ENCODE measurements at places on chromosomes 4 and X. TPM values are rescaled to one million over a fixed set of nuclear protein-coding genes. Genes with fewer than 3 reads are reported as not detected.

PAGE4 gene
- total RNA-seq: not detected

- no peak for DNase-seq
These were observed 118.8 kb downstream of the ZNF827 start for GRCh38 chr4:145819853-145820181.

GRCh38 chr4:177546745-177547144 is 104.5 kb upstream of the AGA start:
- no peak for DNase-seq

DNA sequence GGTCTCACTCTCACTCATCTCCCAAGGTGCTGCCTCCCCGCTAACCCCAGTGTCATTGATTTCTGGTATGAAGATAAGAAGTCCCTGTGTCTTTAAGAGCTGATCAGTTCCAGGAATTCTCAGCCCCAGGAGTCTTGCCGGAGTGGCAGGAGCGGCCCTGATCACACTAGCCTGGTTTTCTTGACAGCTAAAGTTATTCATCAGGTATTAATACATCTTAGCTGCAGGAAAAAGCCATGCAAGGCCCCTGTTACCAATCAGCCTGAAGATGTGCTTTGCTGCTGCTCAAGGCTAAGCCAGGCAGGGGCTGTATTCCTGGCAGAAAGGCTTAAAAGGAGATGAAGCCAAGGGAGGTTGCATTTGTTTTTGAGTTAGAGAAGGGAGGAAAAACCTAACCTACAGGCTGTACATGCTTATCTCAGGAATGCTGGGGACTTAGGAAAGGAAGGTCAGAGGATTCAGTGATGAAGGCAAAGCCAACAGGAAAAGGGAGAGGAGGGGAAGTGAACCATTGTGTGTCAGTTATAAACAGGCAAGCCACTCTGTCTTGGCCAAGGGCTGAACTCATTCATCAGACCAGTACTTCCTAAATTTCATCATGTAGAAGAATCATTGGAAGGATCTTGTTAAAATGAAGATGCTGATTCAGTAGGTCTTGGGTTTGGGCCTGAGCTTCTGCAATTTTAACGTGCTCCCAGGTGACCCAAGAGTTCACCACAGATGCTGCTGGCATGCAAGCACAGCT is 8.6 kb downstream of the SRPX start:
- DNase-seq: no peak

DNA sequence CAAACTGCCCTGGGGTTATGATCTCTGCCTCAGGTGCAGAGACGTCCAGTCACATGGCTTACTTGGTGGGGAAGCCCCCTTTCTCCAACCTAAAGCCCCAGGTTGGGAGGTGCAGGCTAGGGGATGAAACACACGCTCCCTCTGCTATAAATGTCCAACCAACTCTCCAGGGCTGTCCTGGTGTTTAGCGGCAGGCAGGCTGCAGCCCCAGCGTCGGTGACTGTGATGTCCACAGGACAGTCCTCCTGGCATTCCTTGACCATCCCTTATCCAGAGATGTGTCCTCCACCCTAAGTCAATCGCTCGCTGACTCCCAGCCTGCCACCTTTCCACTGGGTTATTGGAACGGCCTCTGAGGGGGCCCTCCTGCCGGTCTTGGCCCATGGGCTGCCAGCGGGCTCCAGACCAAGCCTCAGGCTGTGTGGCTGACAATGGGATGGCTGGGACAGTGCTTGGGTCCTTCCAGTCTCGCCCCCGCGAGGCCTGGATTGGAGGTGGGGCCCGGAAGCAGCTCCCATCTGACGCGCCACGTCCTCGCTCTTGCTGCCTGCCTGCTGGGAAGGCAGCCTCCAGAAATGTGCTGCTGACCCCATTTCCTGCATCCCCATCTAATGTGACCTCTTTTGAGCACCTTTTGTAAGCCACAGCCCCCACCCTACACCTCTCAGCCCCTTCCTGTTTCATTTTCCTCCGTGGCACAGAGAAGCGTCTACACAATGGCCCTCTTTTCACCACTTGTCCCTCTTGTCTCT is 60.8 kb upstream of the ADRA2C start:
- no peak for DNase-seq

GRCh38 chr4:139834981-139835391 is 169.4 kb downstream of the MGST2 start:
- DNase-seq: no peak
